ENCODE measurements at places on chromosomes 4 and X. TPM values are rescaled to one million over a fixed set of nuclear protein-coding genes. Genes with fewer than 3 reads are reported as not detected.
A peak's percentile ranks its signal among the peaks of the same experiment; 100 is the strongest.

TIGD4 gene
- 0.16 TPM for total RNA-seq

CFP gene
- total RNA-seq: 17.4 TPM

NAP1L5 gene
- total RNA-seq: 5.9 TPM

GPAT3 gene
- 5.6 TPM for total RNA-seq

GAB3 gene
- total RNA-seq: 8.5 TPM

FRMPD4 gene
- total RNA-seq: under 0.01 TPM

GPR34 gene
- total RNA-seq: 18.0 TPM

POU3F4 gene
- total RNA-seq: not detected

DNA sequence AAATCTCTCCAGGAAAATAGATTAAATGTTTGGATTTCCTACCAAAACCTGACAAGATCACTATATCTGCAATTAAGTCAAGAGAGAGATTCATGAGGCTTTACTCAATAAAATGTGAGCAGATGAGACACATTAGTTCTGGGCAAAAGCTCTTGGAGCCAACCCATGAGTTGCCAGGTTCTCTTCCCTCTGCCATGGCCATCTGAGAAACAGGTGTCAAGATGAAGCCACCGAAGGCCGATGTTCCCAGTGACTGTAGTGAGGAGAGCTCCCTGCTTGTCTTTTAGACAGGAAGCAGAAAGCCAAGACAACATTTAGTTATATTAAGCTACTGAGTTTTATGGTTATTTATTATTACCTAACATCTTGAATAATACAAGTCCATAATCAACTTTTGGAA is 1068.7 kb downstream of the STPG2 start:
- no peaks in the 10 kb centered on the region for H3K27me3 ChIP-seq
- no peak for DNase-seq
- H3K27ac ChIP-seq: no peak overlapping the region
- no peaks in the 10 kb centered on the region for H3K36me3 ChIP-seq
- no peak overlapping the region for H3K4me3 ChIP-seq

DNA sequence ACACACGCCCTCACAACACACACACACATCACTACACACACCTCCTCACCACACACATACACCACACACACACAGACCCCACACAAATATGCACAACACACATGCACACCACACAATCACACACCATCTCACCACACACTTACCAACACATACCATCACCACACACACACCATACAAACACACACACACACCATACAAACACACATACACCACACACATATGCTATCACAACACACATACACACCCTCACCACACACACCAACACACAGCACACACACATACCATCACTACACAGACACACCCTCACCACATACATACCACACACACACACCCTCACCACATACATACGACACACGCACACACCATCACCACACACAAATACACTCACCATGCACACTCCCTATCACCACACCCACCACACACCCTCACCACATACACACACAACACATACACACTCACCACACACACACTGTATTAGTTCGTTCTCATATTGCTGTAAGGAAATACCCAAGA is 107.0 kb downstream of the DCTD start:
- no peak for DNase-seq
- H3K27ac ChIP-seq: no peak overlapping the region
- H3K4me3 ChIP-seq: no peak overlapping the region

DNA sequence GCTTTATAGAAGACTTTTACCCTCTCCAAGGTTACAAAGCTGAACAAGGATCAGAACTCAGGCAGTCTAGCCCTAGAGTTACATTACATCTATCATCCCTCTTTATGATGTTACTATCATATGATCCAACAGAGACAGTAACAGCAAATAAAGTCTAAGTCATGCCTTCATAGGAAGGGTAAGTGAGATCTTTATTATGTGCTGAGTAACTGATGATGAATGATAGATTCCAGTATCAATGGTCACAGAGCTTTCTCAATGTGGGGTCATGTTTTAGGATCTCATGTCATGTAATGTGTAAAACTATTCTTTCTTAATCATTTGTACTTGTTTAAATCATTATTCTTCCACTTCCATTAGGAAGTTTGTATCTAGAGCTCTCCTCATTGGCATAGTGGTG is 22.8 kb downstream of the ELOVL6 start:
- no peaks in the 10 kb centered on the region for H3K4me1 ChIP-seq
- H3K4me3 ChIP-seq: no peak overlapping the region
- DNase-seq: no peak

GRCh38 chrX:147978931-147979330 is 2.2 kb upstream of the FMR1NB start:
- H3K4me3 ChIP-seq: no peak overlapping the region
- H3K27ac ChIP-seq: no peak overlapping the region
- no peaks in the 10 kb centered on the region for H3K4me1 ChIP-seq

DNA sequence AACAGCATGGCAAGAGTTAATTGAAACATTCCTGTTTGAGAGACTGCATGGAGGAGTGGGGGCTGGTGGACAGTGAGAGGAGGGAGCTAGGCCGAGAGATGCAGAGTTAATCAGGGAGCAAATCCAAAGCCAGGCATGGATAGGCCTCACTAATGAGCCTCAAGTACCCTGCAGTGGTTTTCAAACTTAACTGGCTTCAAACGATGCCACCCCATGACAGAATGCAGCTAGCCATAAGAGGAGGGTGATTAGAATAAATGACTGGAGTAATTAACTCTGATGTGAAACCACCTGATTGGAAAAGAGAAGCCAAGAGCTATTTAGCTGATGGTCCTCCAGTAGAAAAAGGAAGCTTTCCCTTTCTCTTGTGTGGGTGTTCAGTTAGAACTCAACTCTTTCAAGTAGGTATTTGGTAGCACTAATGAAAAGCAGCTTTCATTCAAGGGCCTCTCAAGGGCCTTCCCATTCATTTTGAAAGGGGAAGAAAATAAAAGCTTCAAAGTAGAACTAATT is 215.4 kb upstream of the MAB21L2 start:
- no peaks in the 10 kb centered on the region for H3K27me3 ChIP-seq
- no peak for DNase-seq
- no peaks in the 10 kb centered on the region for H3K36me3 ChIP-seq
- H3K4me3 ChIP-seq: no peak overlapping the region
- no peaks in the 10 kb centered on the region for H3K4me1 ChIP-seq
- H3K27ac ChIP-seq: no peak overlapping the region

DNA sequence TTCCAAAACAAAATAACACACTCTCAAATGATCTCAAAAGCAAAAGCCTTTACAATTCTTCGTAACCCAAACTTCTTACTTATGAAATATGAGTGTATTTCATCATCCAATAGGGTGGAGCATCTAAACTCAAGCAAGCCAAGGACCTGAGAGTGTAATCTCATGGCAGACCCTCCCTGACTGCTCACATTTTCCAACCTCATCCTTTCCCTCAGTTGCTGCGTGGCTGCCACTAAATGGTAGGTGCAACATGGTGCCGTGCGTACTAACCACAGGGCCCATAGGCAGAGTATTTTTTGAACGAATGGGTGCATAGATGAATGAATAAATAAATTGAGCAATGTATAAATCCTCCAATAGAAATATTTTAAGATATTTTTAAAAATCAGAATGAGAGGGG is 45.4 kb downstream of the TTC29 start:
- DNase-seq: no peak
- H3K27me3 ChIP-seq: no peaks in the 10 kb centered on the region
- H3K27ac ChIP-seq: no peak overlapping the region
- no peaks in the 10 kb centered on the region for H3K4me1 ChIP-seq
- no peaks in the 10 kb centered on the region for H3K36me3 ChIP-seq

GRCh38 chr4:150938417-150938816 is 76.7 kb downstream of the LRBA start:
- H3K27ac ChIP-seq: no peak overlapping the region
- no peaks in the 10 kb centered on the region for H3K4me1 ChIP-seq
- no peaks in the 10 kb centered on the region for H3K27me3 ChIP-seq
- DNase-seq: no peak
- H3K36me3 ChIP-seq: no peaks in the 10 kb centered on the region

DNA sequence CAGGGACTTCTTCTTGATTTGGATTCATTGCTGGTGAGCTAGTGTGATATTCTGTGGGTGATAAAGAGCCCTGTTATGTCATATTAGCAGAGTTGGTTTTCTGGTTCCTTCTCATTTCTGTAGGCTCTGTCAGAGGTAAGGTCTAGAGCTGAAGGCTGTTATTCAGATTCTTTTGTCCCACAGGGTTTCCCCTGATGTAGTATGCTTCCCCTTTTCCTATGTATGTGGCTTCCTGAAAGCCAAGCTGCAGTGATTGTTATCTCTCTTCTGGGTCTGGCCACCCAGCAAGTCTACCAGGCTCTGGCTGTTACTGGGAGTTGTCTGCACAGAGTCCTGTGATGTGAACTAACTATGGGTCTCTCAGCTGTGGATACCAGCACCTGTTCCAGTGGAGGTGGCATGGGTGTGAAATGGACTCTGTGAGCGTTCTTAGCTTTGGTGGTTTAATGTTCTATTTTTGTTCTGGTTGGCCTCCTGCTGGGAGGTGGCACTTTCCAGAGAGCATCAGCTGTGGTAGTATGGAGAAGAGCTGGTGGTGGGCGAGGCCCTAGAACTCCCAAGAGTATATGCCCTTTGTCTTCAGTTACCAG is 373.7 kb downstream of the AR start:
- no peak overlapping the region for H3K27ac ChIP-seq
- no peak for DNase-seq
- H3K4me1 ChIP-seq: no peaks in the 10 kb centered on the region
- no peaks in the 10 kb centered on the region for H3K27me3 ChIP-seq
- no peak overlapping the region for H3K4me3 ChIP-seq

- no peak overlapping the region for H3K27ac ChIP-seq
- H3K27me3 ChIP-seq: no peaks in the 10 kb centered on the region
- no peak for DNase-seq
- H3K36me3 ChIP-seq: no peaks in the 10 kb centered on the region
Observed at GRCh38 chrX:23838953-23839352, 56.0 kb downstream of the SAT1 start.

DNA sequence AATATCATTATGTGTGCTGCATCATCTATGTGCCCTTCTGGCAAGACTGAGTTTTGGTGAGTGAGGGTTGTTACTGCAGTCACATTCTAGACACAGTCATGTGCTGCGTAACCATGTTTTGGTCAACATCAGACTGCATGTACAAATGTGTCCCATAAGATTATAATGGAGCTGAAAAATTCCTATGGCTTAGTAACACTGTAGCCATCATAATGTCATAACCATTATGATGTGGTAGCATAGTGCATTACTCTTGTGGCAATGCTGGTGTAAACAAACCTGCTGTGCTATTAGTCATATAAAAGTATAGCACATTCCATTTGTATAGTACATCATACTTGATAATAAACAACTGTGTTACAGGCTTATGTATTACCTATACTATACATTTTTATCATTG is 198.1 kb upstream of the NUDT6 start:
- no peaks in the 10 kb centered on the region for H3K36me3 ChIP-seq
- no peaks in the 10 kb centered on the region for H3K27me3 ChIP-seq
- no peaks in the 10 kb centered on the region for H3K4me1 ChIP-seq
- H3K27ac ChIP-seq: no peak overlapping the region

- no peaks in the 10 kb centered on the region for H3K4me1 ChIP-seq
- peaks cover 26% of the 10 kb centered on the region for H3K27me3 ChIP-seq
- H3K27ac ChIP-seq: no peak overlapping the region
- no peak for DNase-seq
- H3K36me3 ChIP-seq: no peaks in the 10 kb centered on the region
Observed at GRCh38 chrX:70128071-70128470, 5.2 kb upstream of the IGBP1 start.

GRCh38 chr4:119678761-119679160 is 50.2 kb upstream of the PDE5A start:
- H3K27me3 ChIP-seq: no peaks in the 10 kb centered on the region
- no peak overlapping the region for H3K27ac ChIP-seq
- DNase-seq: no peak
- H3K4me1 ChIP-seq: no peaks in the 10 kb centered on the region
- H3K36me3 ChIP-seq: no peaks in the 10 kb centered on the region
- H3K4me3 ChIP-seq: no peak overlapping the region

DNA sequence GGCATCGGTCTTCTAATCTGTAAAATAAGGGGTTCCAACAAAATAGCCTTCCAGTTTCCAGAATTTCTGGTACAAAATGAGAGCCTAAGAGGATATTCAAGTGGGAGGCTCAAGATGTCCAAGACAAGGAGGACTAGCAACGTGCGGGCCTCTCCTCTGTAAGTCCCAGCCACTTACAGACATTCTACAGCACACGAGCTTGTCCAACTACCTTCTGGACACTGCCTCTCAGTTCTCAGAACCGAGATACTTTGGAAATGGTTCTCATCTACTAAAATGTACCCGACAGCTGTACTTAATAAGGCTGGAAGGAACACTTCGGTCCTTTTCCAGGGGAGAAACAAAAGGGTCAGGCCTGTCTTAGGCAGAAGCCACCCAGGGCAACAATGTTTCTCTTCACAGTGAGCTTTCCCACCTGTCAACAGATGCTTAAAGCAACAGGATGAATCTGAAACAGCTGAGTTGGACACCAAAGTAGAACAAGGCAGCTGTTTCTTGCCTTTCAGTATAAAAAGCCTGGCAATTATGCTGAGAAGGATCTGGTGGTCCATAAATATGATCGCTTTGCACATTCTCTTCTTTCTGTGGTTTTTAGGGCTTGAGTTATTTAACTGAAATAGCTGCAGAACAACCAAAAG is 127.0 kb downstream of the HS6ST2 start:
- H3K36me3 ChIP-seq: no peaks in the 10 kb centered on the region
- DNase-seq: no peak
- no peak overlapping the region for H3K4me3 ChIP-seq

DNA sequence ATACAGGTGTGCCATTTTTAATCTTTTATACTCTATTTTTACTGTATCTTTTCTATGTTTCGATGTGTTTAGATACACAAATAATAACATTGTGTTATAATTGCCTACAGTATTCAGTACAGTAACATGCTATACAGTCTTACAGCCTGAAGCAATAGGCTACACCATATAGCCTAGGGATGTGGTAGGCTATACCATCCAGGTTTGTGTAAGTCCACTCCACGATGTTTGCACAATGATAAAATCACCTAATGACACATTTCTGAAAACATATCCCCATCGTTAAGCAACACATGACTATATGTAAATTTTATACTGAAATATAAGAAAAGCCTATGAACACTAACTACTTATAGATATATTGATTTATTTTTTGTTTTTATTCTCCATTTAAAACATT is 48.9 kb upstream of the EXOC1L start:
- no peaks in the 10 kb centered on the region for H3K27me3 ChIP-seq
- no peaks in the 10 kb centered on the region for H3K36me3 ChIP-seq
- no peak overlapping the region for H3K4me3 ChIP-seq
- no peak for DNase-seq

GRCh38 chrX:154046031-154046781 is 26.5 kb upstream of the IRAK1 start:
- H3K27ac ChIP-seq: peak overlapping the region; percentile 20
- H3K4me1 ChIP-seq: peaks cover 11% of the 10 kb centered on the region
- DNase-seq: no peak
- no peaks in the 10 kb centered on the region for H3K36me3 ChIP-seq
- H3K27me3 ChIP-seq: peaks cover 40% of the 10 kb centered on the region

GRCh38 chrX:110146521-110146920 is 143.6 kb downstream of the TMEM164 start:
- no peak for DNase-seq
- no peaks in the 10 kb centered on the region for H3K36me3 ChIP-seq
- H3K4me3 ChIP-seq: no peak overlapping the region
- no peaks in the 10 kb centered on the region for H3K4me1 ChIP-seq

GRCh38 chrX:147850875-147851274 is 60.8 kb upstream of the FMR1 start:
- no peaks in the 10 kb centered on the region for H3K27me3 ChIP-seq
